ENCODE measurements at places on chromosomes 6 and 20.

DNA sequence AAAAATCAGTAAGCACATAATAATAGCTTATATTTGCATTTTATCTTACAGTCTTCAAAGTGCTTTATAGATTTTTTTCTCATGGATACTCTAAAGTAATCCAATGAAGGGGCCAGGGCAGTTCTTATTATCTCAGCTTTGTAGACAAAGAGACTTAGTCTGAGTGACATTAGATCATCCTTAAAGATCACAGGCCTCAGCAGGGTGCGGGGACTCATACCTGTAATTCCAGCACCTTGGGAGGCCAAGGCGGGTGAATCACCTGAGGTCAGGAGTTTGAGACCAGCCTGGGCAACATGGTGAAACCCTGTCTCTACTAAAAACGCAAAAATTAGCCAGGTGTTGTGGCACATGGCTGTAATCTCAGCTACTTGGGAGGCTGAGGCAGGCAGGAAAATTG is 14.5 kb downstream of the FERMT1 start:
- DNase-seq = no peak

DNA sequence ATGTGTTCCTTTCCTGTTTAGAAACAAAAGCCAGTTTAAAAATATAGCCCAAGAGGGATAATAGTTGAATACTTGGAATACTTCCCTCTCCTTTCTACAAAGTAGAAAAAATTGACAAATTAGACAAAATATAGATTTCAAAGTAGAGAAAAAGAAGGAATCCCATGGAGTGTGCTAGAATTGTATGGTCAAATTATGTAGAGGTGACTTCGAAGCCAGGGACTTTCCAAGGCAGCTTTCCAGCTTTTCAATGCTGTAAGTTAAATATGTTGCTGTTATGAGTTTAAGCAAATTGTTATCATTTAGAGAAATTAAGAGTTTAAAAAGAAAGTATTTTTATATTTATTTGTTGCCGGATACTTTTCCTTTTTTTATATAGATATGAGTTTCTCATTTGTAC is 415.5 kb upstream of the OPRM1 start:
- no peak for DNase-seq

GRCh38 chr6:111556004-111556403 is 49.7 kb downstream of the TRAF3IP2 start:
- no peak for DNase-seq

DNA sequence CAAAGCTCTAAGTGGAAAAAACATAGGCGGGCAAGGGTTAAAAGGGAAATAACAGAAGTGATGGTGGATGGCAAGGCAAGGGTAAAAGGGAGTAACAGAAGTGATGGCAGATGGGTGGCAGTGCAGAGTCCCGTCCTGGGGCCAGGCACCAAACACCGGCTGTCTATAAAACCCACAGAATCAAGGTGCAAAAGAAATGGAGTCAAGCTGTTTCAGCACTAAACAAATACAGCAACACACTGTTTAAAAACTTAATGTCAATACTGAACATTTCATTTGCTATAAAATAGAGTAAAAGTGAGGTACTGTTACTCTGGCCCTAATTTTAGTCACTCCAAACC is 87.6 kb downstream of the MAN1A1 start:
- DNase-seq = no peak

GRCh38 chr6:25477006-25477590 is 174.9 kb upstream of the SCGN start:
- DNase-seq = no peak

- no peak for DNase-seq
Measured at GRCh38 chr6:135474362-135474761, 23.2 kb downstream of the AHI1 start.

DNA sequence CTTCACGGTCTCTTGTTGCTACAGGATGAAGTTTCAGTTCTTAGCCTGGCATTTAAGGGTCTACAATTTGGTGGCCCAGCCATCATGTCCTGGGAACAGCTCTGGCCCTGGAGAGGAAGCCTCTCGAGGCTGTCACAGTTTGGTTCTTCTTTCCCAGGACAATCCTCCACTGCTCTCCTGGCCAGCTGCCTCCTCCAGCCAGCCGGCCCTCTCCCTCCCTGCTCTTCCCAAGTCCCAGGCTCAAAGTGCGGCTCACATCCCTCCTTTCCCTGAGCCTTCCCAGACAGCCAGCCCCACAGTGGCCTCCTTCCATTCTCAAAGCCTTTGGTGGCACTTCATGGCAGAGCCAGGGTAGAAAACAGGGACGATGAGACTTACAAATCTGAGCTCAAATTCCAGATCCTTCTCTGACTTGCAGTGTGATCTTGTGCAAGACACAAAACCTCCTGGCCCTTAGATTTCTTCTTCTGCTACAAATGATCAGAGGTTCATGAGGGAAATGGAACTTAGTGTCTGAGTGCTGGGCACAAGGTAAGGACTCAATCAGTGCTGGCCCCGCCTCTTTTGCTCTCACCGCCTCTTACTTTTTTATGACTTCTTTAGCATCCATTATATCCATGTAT is 223.8 kb upstream of the ECI2 start:
- no peak for DNase-seq

DNA sequence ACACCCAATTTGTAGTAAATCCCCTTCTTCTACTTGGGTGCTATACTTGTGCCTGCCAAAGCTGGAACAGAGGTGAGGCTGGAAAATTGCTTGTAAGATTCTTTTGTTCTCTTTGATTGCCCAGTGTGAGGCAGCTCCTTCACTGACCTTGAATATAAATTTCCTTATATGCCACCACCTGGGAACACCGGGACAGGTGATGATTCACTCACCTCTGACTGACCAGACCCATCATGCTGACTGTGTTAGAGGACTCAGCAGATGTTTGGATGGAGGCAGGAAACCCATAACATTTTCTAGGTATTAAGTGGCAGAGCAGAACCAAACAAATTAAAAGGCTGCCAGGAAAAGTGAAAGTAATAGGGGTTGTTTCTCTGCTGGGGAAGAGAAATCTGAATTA is 120.9 kb downstream of the GRM1 start:
- DNase-seq = no peak

Data from stimulated activated CD8-positive, alpha-beta memory T cell treated with anti-CD3 and anti-CD28 coated beads, Interleukin-15, amount 100 ng/mL, for 48 hours (primary cell).